ENCODE measurements at places on chromosomes 3 and 15.

- peak overlapping the region; percentile 96 for H3K4me3 ChIP-seq
- H3K27ac ChIP-seq = peak overlapping the region; percentile 100
- peaks cover 59% of the 10 kb centered on the region for H3K36me3 ChIP-seq
- DNase-seq = no peak
- H3K4me1 ChIP-seq = peaks cover 80% of the 10 kb centered on the region
Measured at GRCh38 chr15:63049783-63050371, 7.3 kb downstream of the TPM1 start.

GRCh38 chr3:38805765-38806386 lies 10.1 kb downstream of the SCN10A start:
- no peak overlapping the region for H3K4me3 ChIP-seq
- H3K27ac ChIP-seq = no peak overlapping the region
- no peaks in the 10 kb centered on the region for H3K36me3 ChIP-seq

DNA sequence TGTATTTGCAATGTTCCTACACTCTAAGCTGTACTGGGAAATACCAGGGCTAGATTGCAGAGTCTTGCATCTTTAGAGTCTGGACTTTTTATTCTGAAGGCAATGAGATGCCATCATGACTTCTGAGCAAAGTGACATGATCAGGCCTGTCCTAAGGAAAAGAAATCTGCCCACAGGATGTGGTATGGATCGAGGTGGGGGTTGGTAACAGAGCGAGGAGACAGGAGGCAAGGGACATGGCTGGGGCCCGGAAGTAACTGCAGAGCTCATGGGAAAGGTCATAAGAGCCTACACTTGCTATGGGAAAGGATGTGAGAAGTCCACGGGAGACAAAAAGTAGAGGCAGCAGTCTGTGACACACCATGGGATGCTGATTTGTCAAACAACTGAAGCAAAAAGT lies 121.5 kb downstream of the OXNAD1 start:
- no peak overlapping the region for H3K4me3 ChIP-seq
- no peak for DNase-seq
- H3K4me1 ChIP-seq = peaks cover 9% of the 10 kb centered on the region
- no peak overlapping the region for H3K27ac ChIP-seq
- H3K27me3 ChIP-seq = no peaks in the 10 kb centered on the region

GRCh38 chr3:150737874-150738679 lies 24.9 kb downstream of the SIAH2 start:
- no peak overlapping the region for H3K4me3 ChIP-seq
- H3K27me3 ChIP-seq = no peaks in the 10 kb centered on the region
- peaks cover 5% of the 10 kb centered on the region for H3K4me1 ChIP-seq
- DNase-seq = peak; percentile 74

GRCh38 chr3:98188545-98188944 lies 22.0 kb downstream of the OR5H15 start:
- DNase-seq = peak; percentile 1
- H3K4me1 ChIP-seq = no peaks in the 10 kb centered on the region
- no peak overlapping the region for H3K4me3 ChIP-seq
- no peaks in the 10 kb centered on the region for H3K27me3 ChIP-seq

- H3K4me1 ChIP-seq = no peaks in the 10 kb centered on the region
- H3K27ac ChIP-seq = no peak overlapping the region
- H3K36me3 ChIP-seq = no peaks in the 10 kb centered on the region
- DNase-seq = no peak
- no peak overlapping the region for H3K4me3 ChIP-seq
- no peaks in the 10 kb centered on the region for H3K27me3 ChIP-seq
Measured at GRCh38 chr3:156201411-156202405, 81.3 kb downstream of the KCNAB1 start.

DNA sequence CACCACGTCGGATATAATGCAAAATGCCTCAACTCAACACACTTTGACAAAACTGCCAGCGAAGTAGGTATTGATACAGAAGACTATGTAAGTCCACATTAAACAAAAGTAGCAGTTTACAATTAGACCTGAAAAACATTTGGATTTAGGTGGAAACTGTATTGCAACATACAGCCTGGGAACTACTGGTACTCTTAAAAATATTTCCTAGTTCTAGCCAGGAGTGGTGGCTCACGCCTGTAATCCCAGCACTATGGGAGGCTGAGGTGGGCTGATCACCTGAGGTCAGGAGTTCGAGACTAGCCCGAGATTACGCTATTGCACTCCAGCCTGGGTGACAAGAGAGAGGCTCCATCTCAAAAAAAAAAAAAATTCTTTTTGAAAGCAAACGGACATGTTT lies 246.2 kb downstream of the ZBTB20 start:
- H3K4me1 ChIP-seq = peaks cover 11% of the 10 kb centered on the region
- H3K27ac ChIP-seq = no peak overlapping the region
- peak; percentile 15 for DNase-seq
- no peaks in the 10 kb centered on the region for H3K27me3 ChIP-seq
- no peaks in the 10 kb centered on the region for H3K36me3 ChIP-seq

- no peak overlapping the region for H3K27ac ChIP-seq
- DNase-seq = no peak
- no peaks in the 10 kb centered on the region for H3K4me1 ChIP-seq
- no peak overlapping the region for H3K4me3 ChIP-seq
- H3K36me3 ChIP-seq = no peaks in the 10 kb centered on the region
- no peaks in the 10 kb centered on the region for H3K27me3 ChIP-seq
Measured at GRCh38 chr3:170531054-170531453, 54.8 kb downstream of the SLC7A14 start.

- H3K4me1 ChIP-seq = no peaks in the 10 kb centered on the region
- no peaks in the 10 kb centered on the region for H3K36me3 ChIP-seq
- no peaks in the 10 kb centered on the region for H3K27me3 ChIP-seq
- no peak overlapping the region for H3K27ac ChIP-seq
- DNase-seq = no peak
Measured at GRCh38 chr3:155236473-155236872, 57.0 kb downstream of the STRIT1 start.

DNA sequence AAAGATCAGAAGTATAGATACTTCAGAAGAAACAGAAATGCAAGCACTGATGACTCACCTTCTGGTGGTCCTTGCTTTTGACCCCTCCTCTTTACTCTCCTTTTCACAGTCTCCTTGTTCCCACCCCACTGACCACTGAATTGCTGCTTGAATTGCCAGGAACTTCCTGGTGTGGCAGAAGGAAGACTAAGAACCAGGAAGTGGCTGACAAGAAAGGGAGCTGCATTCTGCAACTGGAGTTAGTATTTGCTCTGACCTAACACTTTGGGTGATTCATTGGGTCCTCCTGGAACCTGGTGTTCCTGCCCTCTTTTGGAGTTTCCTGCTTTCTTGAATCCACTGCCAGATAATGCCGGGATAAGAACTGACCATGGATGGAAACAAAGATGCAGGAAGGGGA lies 23.0 kb downstream of the KY start:
- no peak overlapping the region for H3K4me3 ChIP-seq

GRCh38 chr3:169305460-169305859 lies 358.1 kb downstream of the MECOM start:
- H3K4me1 ChIP-seq = peaks cover 21% of the 10 kb centered on the region
- H3K4me3 ChIP-seq = no peak overlapping the region
- H3K27me3 ChIP-seq = no peaks in the 10 kb centered on the region
- H3K36me3 ChIP-seq = no peaks in the 10 kb centered on the region
- no peak overlapping the region for H3K27ac ChIP-seq

- peak overlapping the region; percentile 71 for H3K27ac ChIP-seq
- peak; percentile 18 for DNase-seq
- H3K27me3 ChIP-seq = no peaks in the 10 kb centered on the region
- H3K4me3 ChIP-seq = peak overlapping the region; percentile 65
- no peaks in the 10 kb centered on the region for H3K36me3 ChIP-seq
Measured at GRCh38 chr15:78149805-78150751, 916 bp downstream of the IDH3A start.

DNA sequence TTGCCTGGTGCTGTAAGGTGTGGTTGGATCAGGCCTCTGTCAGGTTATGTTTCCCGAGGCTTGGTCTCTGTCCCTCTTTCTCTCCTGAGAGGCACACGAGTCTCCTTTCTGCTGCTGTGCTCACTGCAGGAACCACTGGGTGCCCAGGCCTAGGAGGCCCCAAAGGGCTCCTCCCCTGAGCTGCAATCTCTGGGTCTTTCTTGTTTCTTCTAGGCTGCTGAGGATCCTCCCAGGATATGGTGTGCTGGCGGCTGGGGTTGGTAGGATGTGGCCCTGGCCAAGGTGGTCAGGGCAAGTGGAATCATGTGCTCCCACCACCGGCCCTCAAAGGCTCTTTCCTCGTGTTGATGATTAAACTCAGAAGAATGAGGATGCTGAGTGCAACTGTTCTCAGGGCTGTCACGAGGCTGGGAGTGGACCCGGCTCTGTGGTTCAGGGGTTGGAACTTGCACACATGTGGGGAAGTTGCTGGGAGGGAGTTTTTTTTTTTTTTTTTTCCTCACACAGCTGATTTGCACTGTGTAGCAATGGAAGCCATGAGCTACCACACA lies 43.6 kb upstream of the CTSH start:
- H3K27ac ChIP-seq = no peak overlapping the region
- no peaks in the 10 kb centered on the region for H3K36me3 ChIP-seq
- DNase-seq = peak; percentile 99
- H3K27me3 ChIP-seq = no peaks in the 10 kb centered on the region

DNA sequence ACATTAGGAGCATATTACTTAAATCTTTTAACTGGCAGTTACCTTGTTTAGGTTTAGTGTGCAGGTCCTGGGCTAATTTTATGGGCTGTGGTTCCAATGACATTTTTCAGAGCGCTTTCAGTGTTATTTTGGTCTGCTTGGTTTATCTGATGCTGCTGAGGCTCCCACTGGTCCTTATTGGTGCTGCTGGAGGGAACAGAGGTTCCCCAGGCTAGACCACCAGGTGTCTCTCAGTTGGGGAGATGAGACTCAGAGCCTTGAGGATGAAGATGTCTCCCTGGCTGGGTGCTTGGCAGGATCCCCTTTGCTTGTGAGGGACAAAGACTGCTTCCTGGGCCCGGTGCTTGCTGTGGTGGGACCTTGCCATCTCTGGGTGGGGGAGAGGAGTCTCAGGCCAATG lies 28.3 kb upstream of the TASOR start:
- H3K27me3 ChIP-seq = no peaks in the 10 kb centered on the region
- DNase-seq = no peak
- H3K36me3 ChIP-seq = no peaks in the 10 kb centered on the region
- H3K4me1 ChIP-seq = no peaks in the 10 kb centered on the region
- H3K4me3 ChIP-seq = no peak overlapping the region

- no peak overlapping the region for H3K4me3 ChIP-seq
- H3K36me3 ChIP-seq = no peaks in the 10 kb centered on the region
- no peak overlapping the region for H3K27ac ChIP-seq
Measured at GRCh38 chr3:31227131-31227562, 305.6 kb upstream of the STT3B start.

- H3K27ac ChIP-seq = no peak overlapping the region
- no peaks in the 10 kb centered on the region for H3K36me3 ChIP-seq
- no peaks in the 10 kb centered on the region for H3K27me3 ChIP-seq
- no peak overlapping the region for H3K4me3 ChIP-seq
- H3K4me1 ChIP-seq = peaks cover 3% of the 10 kb centered on the region
- no peak for DNase-seq
Measured at GRCh38 chr3:188149587-188149986, 4.4 kb upstream of the LPP start.

DNA sequence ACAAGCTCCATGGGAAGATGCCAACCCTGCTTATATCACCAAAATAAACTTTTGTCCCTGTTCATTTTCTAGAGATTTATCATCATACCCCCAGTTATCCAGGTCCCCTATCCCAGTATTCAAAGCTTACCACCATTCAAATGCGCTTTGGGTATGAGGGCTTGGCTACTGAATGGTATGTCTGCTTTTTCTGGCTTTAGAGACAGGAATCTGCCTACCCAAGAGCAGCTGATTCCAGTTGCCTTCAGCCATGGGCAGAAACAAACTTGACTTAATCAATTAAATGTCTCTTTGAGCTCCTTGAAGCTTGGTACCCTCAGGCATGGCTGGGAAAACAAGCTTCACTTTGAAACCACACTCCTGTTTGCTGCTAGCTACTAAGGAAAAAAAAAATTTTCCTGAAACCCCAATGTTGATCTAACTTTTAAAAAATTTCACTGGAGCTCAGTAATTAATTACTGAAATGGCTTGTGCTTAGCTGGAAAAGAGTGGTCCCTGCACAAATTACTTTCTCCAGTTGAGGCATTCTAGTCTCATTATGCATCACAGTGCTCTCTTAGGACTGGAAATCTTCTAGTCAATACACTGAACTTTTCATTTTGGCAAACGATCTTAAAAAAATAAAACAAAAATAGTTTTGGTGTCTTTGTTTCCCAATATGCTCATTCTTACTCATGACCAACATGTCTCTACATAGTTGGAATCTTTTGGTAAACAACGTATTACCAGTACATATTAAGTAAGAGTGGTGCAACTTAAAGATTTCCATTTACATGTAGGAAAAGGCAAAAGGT lies 242.8 kb downstream of the DTWD1 start:
- peak; percentile 74 for DNase-seq
- no peak overlapping the region for H3K27ac ChIP-seq
- no peaks in the 10 kb centered on the region for H3K36me3 ChIP-seq
- H3K4me3 ChIP-seq = no peak overlapping the region
- no peaks in the 10 kb centered on the region for H3K4me1 ChIP-seq

GRCh38 chr15:99997112-99997651 lies 263.9 kb upstream of the LYSMD4 start:
- no peak overlapping the region for H3K4me3 ChIP-seq
- peaks cover 9% of the 10 kb centered on the region for H3K4me1 ChIP-seq
- no peak for DNase-seq
- H3K36me3 ChIP-seq = no peaks in the 10 kb centered on the region
- H3K27ac ChIP-seq = no peak overlapping the region

DNA sequence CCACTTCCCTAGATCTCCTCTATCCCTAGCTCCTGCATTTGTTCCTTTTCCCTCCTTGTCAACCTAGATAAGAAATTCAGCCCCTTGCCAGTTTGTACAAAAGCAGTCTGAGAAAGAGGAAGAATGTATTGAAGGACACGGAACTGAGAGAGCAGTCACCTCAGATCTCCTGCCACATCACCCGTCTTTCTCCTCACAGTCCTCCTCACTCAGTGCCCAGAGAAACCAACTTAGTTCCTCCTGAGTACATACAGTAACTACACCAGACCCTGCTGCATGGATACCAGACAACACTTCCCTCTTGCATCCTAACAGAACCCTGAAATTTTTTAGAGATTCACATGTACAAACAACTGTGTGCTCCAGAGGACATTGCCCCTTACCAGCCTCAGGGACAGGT lies 563.6 kb upstream of the ADAMTS9 start:
- H3K4me3 ChIP-seq = no peak overlapping the region
- no peak overlapping the region for H3K27ac ChIP-seq
- H3K27me3 ChIP-seq = no peaks in the 10 kb centered on the region
- H3K36me3 ChIP-seq = no peaks in the 10 kb centered on the region
- DNase-seq = no peak
- peaks cover 4% of the 10 kb centered on the region for H3K4me1 ChIP-seq

DNA sequence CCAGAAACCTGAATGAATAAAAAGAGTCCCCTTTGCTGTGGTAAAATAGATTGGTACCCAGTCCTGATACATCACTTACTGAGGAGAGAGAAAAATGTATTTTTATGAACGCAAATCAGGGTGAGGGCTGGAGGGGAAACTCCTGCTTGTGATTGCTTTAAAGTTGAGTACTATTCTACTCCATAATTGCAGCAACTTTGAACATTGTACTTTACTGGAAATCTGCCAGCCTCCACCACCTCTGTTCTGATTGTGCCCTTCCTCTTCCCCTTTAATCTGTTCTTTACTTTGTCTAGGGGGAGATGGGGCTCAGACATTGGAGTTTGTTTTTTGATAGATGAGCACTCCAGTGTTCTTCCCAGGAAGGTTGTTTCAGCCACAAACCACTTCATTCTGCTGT lies 81.9 kb downstream of the C3orf38 start:
- no peaks in the 10 kb centered on the region for H3K36me3 ChIP-seq
- no peak for DNase-seq
- no peak overlapping the region for H3K4me3 ChIP-seq
- no peak overlapping the region for H3K27ac ChIP-seq
- H3K27me3 ChIP-seq = no peaks in the 10 kb centered on the region
- no peaks in the 10 kb centered on the region for H3K4me1 ChIP-seq

Data from cardiac muscle cell (in vitro differentiated cells and primary cell).